HAP-1 (cell line): ENCODE measurements at places on chromosomes 2 and 18.

DNA sequence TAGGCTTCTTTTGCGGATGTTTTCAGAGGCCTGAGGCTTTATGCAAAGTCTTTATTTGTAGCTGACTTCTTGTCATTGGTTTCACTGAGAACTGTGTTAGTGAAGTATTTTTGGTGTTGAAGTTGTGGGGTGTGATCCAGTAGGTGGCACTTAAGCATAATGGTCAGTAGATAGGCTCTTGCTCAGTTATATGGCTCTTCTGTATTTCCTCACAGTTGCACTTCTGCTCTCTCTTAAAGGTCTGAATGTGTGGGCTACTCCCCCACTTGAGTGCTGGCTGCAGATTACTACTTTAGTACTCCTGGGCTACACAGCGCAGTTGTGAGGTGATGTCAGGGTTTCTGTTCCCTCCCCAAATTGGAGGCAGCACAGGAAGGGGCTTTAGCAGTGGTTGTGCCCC lies 133.8 kb upstream of the SCN7A start:
- DNase-seq = no peak

GRCh38 chr18:69980982-69981804 lies 33.5 kb upstream of the CD226 start:
- no peak for DNase-seq

- no peak for DNase-seq
These were observed 94.3 kb downstream of the NFATC1 start for GRCh38 chr18:79489899-79490625.

- DNase-seq = no peak
These were observed 58.5 kb downstream of the ADCY3 start for GRCh38 chr2:24861500-24861899.

GRCh38 chr2:212360068-212360460 lies 178.5 kb downstream of the ERBB4 start:
- DNase-seq = no peak

DNA sequence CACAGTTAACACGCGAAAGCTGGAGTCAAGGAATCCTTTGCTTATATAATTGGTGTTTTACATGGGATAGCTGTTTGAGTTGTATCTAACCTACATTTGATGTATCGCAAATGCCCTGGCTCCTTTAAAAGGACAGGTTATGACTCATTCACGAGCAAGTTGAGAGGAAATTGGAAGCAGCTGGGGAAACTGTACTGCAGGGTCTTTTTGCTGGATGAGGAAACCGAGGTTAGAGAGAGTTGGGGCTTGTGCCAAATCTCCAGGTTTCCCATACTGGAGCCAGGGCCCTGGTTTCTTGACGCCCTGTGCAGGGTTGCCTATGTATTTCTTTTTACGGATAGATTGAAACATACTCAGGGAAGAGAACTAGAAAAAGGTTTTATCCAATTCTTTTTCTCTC lies 60.0 kb upstream of the SPTBN1 start:
- DNase-seq = no peak

DNA sequence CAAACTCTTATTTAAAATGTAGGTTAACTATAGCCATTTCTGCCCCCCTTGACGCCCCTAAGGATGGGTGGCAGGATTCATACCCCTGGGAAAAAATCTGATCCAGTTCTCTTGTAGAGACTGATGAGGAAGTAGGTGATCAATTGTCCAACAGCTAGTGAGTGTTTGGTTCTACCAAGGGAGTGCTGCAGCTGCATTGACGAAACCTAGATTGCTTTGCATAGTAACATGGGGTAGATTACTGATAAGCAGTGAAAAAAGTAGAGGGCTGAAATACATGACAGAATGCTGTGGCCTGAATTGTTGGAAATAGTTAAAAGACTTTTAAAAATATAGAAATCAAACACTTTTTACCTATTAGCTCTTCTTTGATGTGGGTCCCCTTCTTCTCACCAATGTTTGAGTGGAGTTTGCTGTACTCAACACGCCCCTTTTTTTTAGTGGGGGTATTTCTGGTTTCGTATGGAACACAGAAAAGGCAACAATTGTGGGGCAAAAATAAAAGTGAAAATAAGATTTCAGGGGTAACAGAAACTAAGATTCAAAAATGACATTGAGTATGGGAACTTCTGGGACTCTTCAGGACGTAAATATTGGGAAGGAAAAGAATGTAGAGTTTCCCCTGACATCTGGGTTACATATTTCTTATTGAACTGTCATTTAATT lies 66.2 kb downstream of the MAIP1 start:
- DNase-seq = no peak

GRCh38 chr2:69621440-69621839 lies 22.1 kb downstream of the AAK1 start:
- DNase-seq = no peak

DNA sequence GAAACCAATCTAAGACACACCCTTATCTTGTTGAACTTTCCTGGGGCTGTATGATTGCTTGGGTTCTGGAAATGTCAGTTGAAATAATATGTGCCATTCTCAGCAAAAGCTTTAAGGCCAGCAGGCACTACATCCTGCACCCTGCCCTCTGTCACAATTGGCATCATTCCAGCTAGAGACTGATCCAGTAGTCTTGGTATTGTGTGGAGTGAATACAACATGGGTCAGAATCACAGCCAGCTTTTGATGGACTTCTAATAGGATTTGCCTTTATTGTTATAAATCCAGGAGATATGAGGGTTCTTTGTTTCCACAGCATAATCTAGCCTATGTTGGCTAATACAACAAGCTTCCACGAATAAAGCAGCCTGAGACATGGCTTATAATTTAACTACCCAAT lies 617.0 kb upstream of the CDH2 start:
- peak; percentile 34 for DNase-seq

- DNase-seq = peak; percentile 13
These were observed 477 bp downstream of the ACVR1 start for GRCh38 chr2:157875641-157876065.

- no peak for DNase-seq
These were observed 151.8 kb downstream of the ANKRD30BL start for GRCh38 chr2:132009874-132010521.
